ENCODE measurements at places on chromosomes 1 and 21. TPM values are rescaled to one million over a fixed set of nuclear protein-coding genes. Genes with fewer than 3 reads are reported as not detected.

OLFM3 gene
- total RNA-seq = not detected

URB1 gene
- total RNA-seq = 30.0 TPM

TSPAN2 gene
- 0.07 TPM for total RNA-seq

SERPINC1 gene
- 0.07 TPM for total RNA-seq

LINGO4 gene
- not detected for total RNA-seq

TSSK3 gene
- 0.13 TPM for total RNA-seq

THBS3 gene
- 94.1 TPM for total RNA-seq

SPOCD1 gene
- total RNA-seq = 63.8 TPM

ERVH48-1 gene
- not detected for total RNA-seq

HEYL gene
- total RNA-seq = 0.30 TPM

PLA2G2F gene
- total RNA-seq = not detected

CHIA gene
- not detected for total RNA-seq

RPTN gene
- total RNA-seq = not detected

ESPN gene
- not detected for total RNA-seq

S100A14 gene
- total RNA-seq = not detected

GDAP2 gene
- 26.6 TPM for total RNA-seq

OR2L13 gene
- total RNA-seq = not detected

SPRR2F gene
- total RNA-seq = not detected

TRNP1 gene
- 15.4 TPM for total RNA-seq

AMIGO1 gene
- total RNA-seq = 4.9 TPM

ZBTB8A gene
- total RNA-seq = 6.9 TPM

PLEKHN1 gene
- total RNA-seq = 0.66 TPM

UQCRHL gene
- 1.5 TPM for total RNA-seq

RNU5D-1 gene
- not detected for total RNA-seq

CELA3B gene
- not detected for total RNA-seq

FCGR1A gene
- total RNA-seq = 0.20 TPM

CFHR1 gene
- 1.6 TPM for total RNA-seq

FAM72B gene
- total RNA-seq = 1.3 TPM

FGR gene
- total RNA-seq = 0.30 TPM

TNFRSF18 gene
- total RNA-seq = not detected

FCRL5 gene
- not detected for total RNA-seq

CRP gene
- not detected for total RNA-seq

CELSR2 gene
- 6.3 TPM for total RNA-seq

CYP4B1 gene
- not detected for total RNA-seq

CAMSAP2 gene
- 32.9 TPM for total RNA-seq

RCAN1 gene
- total RNA-seq = 438 TPM

AMPD1 gene
- not detected for total RNA-seq

CHML gene
- total RNA-seq = 12.3 TPM
